ENCODE measurements at places on chromosomes 3 and 15.
A peak's percentile ranks its signal among the peaks of the same experiment; 100 is the strongest.

DNA sequence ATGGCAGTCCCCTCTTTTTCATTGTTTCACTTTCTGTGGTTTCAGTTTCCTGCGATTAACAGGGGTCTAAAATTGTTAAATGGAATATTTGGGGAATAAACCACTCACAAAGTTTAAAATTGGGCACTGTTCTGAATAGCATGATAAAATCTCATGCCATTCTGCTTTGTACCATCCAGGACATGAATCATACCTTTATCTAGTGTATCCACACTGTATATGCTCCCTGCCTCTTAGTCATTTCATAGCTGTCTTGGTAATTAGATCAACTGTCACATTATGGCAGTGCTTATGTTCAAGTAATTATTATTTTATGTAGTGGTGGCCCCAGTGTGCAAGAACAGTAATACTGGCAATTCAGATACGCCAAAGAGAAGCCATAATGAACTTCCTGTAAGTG, 734.5 kb downstream of the ZPLD1 start:
- DNase-seq = peak; percentile 11

DNA sequence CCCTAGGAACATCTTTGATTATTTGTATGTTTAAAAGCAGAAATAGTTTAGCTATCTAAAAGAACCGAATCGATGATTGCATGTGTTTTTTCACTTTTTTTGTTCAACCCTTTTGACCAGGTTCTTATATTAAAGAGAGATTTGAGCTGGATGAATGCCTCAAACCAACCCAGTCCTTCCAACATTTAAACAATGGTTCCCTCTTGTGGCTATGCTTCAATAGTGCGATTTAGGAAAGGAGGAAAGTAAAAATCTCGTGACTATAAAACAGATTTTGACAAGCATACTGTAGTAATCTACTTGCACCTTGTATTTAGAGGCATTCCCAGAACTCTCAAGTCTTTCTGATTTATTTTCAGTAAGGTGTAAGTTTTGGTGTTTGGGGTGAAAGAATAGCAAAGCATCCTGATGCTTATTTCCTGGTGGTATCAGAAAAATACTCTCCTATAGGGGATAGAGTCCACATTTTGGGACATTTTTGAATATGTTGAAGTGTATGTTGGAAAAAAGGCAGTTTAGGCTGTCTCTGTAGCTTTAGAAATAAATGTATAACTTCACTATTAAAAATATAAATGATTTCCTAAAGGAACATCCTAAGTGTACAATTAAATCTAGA, 159.6 kb upstream of the KCNH8 start:
- DNase-seq = no peak

GRCh38 chr3:19702416-19703078, 231.5 kb downstream of the EFHB start:
- no peak for DNase-seq

- DNase-seq = peak; percentile 35
Observed at GRCh38 chr15:33852094-33852493, 116.2 kb upstream of the CHRM5 start.

- DNase-seq = no peak
Observed at GRCh38 chr3:113070072-113070640, 79.4 kb downstream of the GTPBP8 start.

- no peak for DNase-seq
Observed at GRCh38 chr15:45114076-45114750, at the start of the genes DUOX2 and DUOXA2. Gene DUOX2, minus strand, starts transcription at chr15:45114172. Its CDS starts 761 bp downstream, at chr15:45113411. Gene DUOXA2, plus strand, starts transcription at chr15:45114326. Its CDS starts 280 bp downstream, at chr15:45114606.

GRCh38 chr15:57146506-57147201, 228.2 kb downstream of the TCF12 start:
- DNase-seq = peak; percentile 24

GRCh38 chr3:30452446-30452845, 154.0 kb upstream of the TGFBR2 start:
- DNase-seq = no peak

GRCh38 chr3:67034371-67034770, 36.3 kb downstream of the KBTBD8 start:
- no peak for DNase-seq

GRCh38 chr15:90845201-90845949, 23.0 kb upstream of the FURIN start:
- DNase-seq = peak; percentile 90

GRCh38 chr3:40054568-40055222, 245.3 kb downstream of the MYRIP start:
- DNase-seq = no peak

GRCh38 chr3:66031102-66031698, 7.5 kb downstream of the MAGI1 start:
- no peak for DNase-seq

Measured in NCI-H226 (cell line).